Activated CD4-positive, CD25-positive, alpha-beta regulatory T cell (primary cell): ENCODE measurements at places on chromosomes 5 and 9.

GRCh38 chr5:167998148-167998767 lies 293.2 kb upstream of the WWC1 start:
- no peak for DNase-seq

DNA sequence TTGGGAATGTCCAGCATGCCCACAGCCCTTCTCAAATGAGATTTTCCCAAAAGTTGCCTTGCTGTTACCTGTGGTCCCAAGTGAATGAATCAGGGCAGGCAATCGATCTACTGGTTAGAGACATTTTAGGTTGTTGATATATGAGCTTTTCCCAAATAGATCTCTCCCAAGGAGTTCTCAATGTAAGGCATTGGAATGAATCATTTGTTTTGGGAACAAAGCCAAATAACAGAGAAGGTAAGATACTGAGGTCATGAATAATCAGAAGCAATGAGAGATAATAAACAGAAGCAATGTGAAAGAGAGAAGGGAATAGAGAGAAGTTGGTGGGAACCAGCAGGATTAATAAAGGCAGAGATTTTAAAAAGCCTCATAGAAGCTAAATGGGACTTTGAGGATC lies 93.6 kb upstream of the FER start:
- no peak for DNase-seq

DNA sequence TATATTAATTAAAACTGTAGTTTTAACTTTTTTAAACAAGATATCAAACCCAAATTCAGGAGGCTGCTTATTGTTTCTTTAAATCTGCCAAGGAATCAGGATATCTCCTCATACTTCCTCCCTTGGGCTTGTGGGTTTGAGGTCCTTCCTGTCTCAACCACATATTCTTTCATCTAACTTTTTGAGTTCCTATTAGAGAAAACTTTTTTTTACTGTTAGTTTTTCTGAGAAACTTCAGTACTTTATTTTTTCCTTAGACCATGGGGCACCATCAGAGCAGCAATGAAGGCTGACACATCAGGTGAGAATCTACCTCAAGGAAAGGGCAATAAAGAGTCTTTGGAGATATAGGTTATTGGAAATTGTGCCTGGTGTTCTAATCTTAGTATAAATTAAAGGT lies 56.7 kb downstream of the TSSK1B start:
- DNase-seq = no peak

- no peak for DNase-seq
Observed at GRCh38 chr9:132894862-132895835, 16.5 kb downstream of the SPACA9 start.

DNA sequence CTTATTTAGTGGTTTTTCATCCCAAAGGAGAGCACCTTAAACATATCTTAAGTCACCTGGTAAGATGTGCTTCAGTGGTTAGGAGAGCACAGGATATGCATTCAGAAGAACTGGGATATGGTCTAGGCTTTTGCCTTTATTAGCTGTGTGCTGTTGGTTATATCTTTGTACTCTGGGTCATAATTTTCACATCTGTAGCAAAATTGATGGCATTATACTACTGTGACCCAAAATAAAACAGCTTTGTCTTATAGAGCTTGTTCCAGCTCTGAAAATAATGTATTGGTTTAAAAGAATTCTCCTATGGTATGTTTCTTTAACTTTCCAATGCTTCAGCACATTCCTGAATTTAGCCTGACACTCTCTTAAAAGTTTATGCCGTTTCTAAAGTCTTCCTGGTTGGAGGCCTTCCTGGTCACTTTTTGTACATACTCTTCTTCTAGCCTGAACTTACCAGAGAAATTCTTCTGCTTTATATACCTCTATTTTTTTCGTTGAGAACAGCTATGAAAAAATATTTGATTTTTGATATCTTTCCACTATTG lies 337.1 kb upstream of the MPDZ start:
- DNase-seq = no peak

- DNase-seq = no peak
Observed at GRCh38 chr5:7886849-7887475, 18.0 kb downstream of the MTRR start.

- no peak for DNase-seq
Observed at GRCh38 chr5:137560420-137560819, 61.3 kb upstream of the SPOCK1 start.
